Activated CD4-positive, CD25-positive, alpha-beta regulatory T cell (primary cell): ENCODE measurements at places on chromosomes 5 and 9.
A peak's percentile ranks its signal among the peaks of the same experiment; 100 is the strongest.

DNA sequence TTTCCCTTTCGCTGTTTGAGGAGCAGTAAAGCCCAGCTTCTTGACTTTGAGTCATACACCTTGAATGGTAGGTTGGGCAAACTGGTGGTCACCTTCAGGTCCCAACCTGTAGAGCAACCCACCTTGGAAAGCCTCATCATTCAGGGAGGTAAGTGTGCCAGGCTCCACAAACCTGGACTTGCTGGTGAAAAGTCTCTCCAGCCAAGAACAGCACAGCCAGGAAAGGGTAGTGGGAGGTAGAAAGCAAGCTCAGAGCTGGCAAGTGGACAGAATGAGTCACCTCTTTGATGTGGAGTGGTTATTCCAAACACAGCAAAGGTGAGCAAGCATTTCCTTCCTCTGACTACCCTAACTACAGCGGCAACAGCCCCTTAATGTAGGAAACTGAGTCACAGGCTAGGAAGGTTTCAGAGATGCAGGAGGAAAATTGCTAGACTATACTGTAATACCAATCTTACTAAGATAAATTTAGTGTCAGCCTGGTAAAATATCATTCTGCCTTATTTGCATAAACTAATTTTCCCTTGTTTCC, 117.5 kb upstream of the MTAP start:
- no peak for DNase-seq

GRCh38 chr5:169606279-169606678, 22.7 kb downstream of the SPDL1 start:
- no peak for DNase-seq

DNA sequence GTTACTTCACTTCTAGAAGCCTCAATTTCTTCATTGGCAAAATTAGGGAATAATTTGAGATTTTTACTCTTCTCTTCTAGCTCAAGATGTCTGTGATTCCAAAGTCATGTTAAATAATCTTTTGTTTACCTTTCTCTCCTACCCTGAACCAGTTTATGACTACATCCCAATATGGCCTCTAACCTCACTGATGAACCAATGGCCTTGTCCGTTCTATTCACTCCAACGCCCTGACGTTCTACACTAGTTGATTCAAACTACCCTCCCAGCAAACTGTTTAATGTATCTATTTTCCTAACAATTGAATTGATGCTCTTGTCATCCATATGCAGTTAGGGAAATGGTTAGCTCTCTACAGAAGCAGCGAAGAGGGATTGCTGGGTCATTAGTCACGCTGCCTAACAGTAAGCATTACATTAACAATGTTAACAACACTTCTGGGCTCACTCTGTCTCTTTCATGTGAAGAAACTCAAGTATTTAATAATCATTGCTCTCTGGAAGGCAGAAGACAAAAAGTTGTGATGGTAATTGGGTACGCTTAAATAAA, 38.0 kb downstream of the RAPGEF1 start:
- no peak for DNase-seq

GRCh38 chr5:107104040-107104995, 566.4 kb downstream of the EFNA5 start:
- no peak for DNase-seq

DNA sequence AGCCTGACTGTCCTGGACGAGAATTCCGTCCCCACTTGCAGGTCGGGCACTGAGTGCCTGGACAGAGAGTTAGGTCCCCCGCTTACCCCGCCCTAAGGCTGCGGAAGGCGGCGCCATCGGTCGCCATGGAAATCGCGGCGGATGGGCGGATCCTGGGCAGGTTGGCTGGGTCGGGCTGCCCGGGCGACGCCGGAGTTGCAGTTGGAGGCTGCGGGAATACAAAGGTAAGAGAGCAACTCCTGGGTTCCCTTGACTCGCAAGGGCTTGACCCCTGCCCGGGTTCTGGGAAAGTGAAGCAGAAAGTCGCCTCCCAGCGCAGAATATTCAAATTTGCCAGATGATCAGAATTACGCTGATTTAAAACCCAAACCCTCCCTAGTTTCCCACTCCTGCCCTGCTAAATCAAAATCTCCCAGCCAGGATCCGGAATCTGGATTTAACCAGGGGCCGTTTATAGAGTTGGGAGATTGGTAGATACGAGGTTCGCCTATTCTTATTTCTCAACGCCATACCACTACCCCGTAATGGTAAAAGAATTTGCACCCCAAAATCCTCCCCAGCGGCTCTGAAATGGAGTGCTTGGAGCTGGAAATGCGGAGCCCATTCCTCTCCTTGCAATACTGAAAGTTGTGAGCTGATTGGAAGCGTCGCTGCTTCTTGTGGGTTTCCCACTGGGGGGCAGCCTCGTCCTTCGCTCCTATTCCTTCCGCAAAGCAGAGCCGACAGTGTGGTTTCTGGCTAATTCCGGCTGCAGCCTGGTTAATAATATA, 156.4 kb upstream of the RASEF start:
- DNase-seq: no peak

- DNase-seq: peak; percentile 7
These were observed 10.5 kb upstream of the GALNT10 start for GRCh38 chr5:154179846-154180710.

DNA sequence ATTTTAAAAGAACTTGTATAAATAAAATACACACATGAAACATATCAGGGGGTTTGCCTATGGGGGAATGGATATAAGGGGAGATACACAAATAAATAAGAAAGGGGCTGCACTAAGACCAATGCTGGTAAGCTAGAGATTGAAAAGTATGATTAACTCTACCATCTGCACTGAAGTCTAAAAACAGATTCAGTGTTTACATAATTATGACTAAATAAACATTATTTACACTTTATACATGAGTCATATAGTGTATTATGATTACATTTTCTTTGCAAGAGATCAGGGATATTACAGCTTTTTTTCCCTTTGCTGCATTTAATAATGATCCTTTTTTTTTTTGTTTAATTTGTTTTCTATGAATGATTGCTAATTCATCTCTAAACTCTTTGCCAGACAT, 367.9 kb downstream of the TMEM38B start:
- DNase-seq: no peak
